SK-N-DZ (cell line): ENCODE measurements at places on chromosomes 13 and 19.

- no peak for DNase-seq
Observed at GRCh38 chr13:113777311-113778260, 18.6 kb downstream of the TMEM255B start.

DNA sequence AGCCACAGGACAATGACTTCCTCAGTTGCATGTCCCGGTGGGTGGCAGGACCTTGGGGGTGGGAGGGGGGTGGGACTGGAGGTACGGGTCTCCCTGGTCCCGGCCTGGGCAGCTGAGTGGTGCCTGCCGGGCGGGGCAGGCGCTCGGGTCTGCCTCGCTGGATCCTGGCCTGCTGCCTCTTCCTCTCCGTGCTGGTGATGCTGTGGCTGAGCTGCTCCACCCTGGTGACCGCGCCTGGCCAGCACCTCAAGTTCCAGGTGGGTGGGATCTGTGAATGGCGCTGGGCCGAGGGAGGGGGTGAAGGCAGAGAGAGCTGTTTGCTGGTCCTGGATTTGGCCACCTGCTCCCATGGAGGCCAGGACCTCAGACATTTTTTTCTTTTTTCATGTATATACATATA is 5.6 kb downstream of the TMEM59L start:
- no peak for DNase-seq

DNA sequence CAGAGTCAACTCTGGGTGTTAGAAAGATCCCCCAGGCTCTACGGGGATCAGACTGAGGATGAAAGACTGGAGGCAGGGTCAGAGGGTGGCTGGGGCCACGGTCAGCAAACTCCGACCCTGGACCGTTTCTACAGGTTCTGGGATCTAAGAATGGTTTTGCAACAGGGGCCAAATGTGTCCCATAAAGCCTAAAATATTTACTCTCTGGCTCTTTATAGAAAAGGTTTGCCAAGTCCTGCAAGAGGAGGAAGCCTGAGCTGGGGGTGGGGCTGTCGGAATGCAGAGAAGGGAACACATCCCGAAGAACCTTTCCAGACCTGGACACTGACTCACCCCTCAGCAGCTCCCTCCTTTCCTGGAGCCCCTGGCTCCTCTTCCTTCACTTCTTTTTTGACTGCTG is 20.7 kb downstream of the LIG1 start:
- no peak for DNase-seq

- no peak for DNase-seq
Observed at GRCh38 chr13:40379196-40379595, 287.2 kb downstream of the FOXO1 start.

GRCh38 chr13:19864746-19865309 is 1.4 kb upstream of the ZMYM5 start:
- peak; percentile 72 for DNase-seq

GRCh38 chr19:39557811-39558623 is 18.1 kb upstream of the EID2 start:
- DNase-seq, result no peak

DNA sequence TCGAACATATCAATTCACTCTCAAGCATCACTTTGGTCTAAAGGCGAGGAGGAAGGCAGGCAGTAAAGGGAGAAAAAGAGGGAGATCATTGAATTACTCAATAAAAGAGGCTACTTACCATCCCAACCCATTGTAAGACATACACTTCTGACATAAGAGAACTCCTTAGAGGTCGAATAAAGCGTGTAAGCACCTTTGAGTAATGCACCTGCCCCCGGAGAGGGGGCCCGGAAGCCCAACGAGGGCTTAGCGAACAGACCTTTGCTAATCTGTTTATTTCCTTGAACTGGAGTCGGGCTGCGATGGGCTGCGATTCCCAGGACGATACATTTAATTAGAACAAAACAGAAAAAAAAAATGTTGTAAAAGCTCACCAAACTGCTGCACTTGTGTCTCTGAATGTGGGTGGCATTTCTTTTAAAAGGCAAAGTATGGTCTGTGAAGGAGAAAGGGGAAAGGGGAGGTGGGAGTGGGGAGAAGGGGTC is 3.0 kb downstream of the ZC3H4 start:
- DNase-seq, result no peak

- no peak for DNase-seq
Observed at GRCh38 chr13:48393030-48393697, 19.7 kb downstream of the LPAR6 start.

GRCh38 chr19:4977299-4978174 is 8.6 kb downstream of the KDM4B start:
- no peak for DNase-seq

DNA sequence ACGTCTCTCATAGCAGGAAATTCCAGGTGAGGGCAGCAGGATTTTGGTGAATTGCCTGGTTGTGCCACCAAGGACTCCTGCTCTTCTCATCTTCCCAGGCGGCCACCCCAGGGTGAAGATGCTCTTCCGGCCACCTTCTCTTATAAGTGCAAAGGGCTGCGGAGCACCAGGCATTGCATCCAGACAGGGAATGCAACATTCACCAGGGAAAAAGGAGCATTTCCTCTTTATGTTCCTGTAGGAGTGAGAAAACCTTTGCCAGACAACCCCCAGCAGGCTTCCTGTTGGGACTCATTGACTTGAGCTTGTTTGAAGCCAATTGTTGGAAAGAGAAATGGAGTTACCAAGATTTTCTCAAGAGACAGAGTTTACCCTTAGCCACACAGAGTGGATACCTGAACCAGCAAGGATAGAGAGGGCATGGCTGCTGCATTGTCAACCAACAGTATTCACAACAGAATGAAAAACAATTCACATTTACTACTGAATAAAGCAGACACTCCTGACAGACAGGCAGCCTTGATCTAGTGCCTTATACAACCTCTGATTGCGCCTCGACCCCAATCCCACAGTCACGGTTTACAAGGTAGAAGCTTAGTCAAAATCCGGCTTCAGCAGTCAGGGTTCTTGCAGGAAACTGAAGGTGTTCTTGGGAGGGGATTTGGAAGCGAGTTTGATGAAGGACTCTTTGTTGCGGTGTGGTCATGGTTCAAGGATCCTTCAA is 1.8 kb upstream of the ATP11A start:
- no peak for DNase-seq

DNA sequence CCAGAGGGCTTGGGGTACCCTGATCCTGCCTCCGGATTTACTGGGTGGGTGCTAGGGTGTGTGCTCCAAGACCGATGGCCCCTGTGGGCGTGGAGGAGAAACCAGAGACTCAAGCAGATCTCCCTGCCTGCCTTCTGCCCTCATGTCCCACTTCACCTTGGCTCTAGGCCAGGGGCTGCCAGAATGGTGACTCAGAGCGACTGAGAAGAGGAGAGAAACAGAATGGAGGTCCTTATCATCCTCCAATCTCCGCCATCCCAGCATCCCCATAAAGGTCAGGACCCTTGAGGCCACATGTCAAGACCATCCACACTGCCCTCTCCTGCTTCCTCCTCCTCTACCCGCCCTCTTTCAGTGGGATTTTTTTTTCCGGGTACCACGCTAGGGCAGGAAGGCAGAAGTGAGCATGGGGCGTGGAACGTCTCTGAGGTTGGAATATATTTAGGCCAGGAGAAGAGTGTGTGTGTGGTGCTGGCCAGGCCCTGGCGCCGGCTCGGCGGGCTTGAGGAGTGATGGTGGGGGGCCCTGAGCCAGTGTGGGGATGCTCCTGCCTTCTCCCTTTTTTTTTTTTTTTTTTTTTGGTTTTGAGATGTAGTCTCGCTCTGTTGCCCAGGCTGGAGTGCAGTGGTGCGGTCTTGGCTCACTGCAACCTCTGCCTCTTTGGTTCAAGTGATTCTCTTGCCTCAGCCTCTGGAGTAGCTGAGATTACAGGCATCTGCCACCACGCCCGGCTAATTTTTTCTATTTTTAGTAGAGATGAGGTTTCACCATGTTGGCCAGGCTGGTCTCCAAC is 22.3 kb downstream of the IER2 start:
- DNase-seq, result peak; percentile 44

DNA sequence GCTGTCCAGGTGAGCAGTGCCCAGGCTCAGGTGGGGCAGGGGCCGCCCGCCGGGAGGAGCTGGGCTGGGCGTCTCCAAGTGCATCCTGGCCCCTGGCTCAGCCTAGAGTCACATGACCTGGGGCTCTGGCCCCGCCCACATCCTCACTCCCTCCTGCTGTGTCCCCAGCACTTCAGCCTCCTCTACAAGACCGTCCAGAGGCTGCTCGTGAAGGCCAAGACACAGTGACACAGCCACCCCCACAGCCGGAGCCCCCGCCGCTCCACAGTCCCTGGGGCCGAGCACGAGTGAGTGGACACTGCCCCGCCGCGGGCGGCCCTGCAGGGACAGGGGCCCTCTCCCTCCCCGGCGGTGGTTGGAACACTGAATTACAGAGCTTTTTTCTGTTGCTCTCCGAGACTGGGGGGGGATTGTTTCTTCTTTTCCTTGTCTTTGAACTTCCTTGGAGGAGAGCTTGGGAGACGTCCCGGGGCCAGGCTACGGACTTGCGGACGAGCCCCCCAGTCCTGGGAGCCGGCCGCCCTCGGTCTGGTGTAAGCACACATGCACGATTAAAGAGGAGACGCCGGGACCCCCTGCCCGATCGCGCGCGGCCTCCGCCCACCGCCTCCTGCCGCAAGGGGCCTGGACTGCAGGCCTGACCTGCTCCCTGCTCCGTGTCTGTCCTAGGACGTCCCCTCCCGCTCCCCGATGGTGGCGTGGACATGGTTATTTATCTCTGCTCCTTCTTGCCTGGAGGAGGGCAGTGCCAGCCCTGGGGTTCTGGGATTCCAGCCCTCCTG is 16.8 kb upstream of the CELF5 start:
- no peak for DNase-seq

DNA sequence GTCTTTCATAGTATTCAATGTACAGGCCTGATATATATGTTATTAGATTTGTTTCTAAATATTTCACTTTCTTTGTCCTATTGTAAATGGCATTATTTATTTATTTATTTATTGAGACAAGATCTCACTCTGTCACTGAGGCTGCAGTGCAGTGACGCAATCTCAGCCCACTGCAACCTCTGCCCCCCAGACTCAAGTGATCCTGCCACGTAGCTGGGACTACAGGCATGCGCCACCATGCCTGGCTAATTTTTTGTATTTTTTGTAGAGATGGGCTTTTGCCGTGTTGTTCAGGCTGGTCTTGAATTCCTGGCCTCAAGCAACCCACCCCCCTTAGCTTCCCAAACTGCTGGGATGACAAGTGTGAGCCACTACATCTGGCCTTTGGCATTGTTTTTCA is 5.4 kb upstream of the GAS6 start:
- DNase-seq, result no peak

GRCh38 chr13:79673310-79673992 is 192.5 kb downstream of the NDFIP2 start:
- no peak for DNase-seq
